GM12878 (cell line): ENCODE measurements at places on chromosomes 16 and 17. TPM values are rescaled to one million over a fixed set of nuclear protein-coding genes. Genes with fewer than 3 reads are reported as not detected.
A peak's percentile ranks its signal among the peaks of the same experiment; 100 is the strongest.

DNA sequence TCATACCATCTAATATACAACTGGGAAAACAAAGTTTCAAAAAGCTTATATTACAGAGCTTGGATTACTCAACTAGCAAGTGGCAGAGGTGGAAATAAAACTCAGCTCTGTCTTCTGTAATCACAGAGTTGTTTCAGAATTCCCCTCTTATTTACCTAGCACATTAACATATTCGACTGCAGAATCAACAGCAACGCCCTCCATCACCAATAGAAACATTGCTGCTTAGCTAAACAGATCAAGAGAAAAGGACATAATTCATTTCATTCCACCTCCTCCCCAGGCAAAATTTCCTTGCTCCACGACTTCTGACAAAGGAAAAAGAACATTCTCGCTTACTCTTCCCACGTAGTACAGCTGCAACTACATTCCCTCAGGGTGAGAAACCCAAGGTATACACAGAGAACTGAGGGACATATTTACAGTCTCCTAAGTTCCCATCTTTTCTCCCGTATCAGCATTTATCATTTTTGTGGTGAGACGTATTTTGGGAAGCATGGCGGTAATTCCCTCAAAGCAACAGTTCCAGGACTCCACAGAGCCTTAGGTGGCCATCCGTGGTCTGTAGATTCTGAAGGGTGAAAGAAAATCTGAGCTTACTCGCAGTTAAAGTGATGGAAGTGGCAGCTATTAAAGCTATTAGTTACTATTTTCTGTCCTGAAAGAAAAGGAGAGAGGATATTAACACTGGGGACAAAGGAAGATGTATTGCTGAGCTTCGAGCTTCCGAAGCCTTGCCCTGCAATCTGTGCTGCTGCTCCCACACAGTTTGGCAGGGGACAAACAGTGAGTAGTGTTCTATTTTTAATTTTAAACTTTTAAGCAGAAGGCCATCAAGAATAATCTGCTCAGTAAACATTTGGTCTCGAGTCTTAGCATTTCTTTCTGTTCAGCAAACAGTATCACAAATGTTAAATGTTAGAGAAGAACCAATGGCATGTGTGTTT, 1296.2 kb downstream of the CDH8 start:
- no peak for DNase-seq

The CCL13 gene
- total RNA-seq, result not detected in 2 replicates

DNA sequence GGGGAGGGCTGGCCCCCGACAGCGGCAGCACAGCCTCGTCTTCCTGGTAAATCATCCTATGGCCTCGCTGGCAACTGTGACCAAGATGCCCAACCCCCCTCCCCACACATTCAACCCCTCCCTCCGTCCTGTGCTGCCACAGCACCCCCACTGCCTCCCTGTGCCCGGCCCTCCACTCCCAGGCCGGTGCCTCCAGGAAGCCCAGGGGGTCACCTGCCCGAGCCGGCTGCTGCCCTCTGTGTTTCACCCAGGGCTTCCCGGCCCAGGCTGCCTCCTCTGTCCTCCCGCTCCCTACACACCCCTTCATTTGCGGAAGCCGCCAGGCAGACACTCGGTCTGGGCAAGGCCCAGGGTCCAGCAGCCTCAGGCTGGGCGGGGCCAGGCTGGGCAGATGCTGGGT, 188.6 kb downstream of the RBFOX3 start:
- DNase-seq, result no peak

The IRX3 gene
- total RNA-seq, result not detected in 2 replicates

The DOC2A gene
- 0.11 TPM in 1 of 2 replicates, not detected in the other for total RNA-seq

GRCh38 chr17:60398227-60398959, 6.5 kb upstream of the USP32 start:
- DNase-seq, result peak; percentile 71

- DNase-seq, result no peak
These were observed 34.8 kb upstream of the CIBAR2 start for GRCh38 chr16:85146922-85147651.

The RSKR gene
- total RNA-seq, result 11.3 and 13.0 TPM in 2 replicates

- no peak for DNase-seq
These were observed 538 bp upstream of the RAPGEFL1 start for GRCh38 chr17:40176754-40177110.

DNA sequence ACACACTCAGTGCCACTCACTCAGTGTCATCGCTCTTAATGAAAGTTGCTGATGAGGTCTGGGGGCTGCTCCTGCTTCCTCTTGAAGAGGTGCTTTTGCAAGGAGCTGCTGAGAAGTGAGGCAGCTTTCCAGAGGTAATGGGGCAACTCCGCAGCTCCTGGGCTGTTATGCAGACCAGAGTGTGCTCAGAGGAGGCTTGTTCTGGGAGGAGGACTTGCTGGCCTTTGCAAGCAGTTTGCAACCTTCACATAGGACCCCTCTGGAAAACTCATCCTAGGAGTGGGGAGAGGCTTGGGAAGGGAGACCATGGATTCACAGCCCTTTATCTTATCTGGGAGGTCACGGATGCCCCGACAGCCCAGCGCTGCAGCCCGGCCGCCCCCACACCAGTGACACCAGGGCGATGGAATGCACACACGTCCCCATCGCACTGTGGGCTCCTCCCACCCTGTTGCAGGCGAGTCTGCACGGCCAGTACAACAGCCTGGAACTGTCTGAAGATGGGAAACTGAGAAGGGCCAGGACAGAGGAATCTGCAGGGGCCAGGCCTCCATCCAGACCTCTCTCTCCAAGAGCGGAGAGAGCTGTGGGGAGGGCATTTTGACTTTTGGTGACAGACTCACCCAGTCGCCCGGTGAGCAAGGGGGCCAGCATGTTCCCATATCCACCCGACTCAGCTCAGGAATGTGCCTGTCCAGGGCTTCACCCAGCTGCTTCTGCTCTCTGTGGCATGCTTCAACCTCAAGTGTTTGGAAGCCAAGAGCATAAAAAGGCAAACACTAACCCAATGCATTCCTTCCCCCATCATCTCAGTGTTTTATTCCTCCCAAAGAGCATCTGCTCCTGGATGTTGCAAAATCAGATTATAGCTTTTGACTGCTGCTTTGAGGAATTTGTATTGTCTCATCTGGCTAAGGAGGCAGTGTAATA, 78.6 kb upstream of the ZNF469 start:
- DNase-seq, result no peak

- peak; percentile 56 for DNase-seq
These were observed 167.4 kb upstream of the CACNG5 start for GRCh38 chr17:66667491-66668030.

GRCh38 chr16:24993722-24994686, 21.2 kb downstream of the ARHGAP17 start:
- DNase-seq, result no peak

DNA sequence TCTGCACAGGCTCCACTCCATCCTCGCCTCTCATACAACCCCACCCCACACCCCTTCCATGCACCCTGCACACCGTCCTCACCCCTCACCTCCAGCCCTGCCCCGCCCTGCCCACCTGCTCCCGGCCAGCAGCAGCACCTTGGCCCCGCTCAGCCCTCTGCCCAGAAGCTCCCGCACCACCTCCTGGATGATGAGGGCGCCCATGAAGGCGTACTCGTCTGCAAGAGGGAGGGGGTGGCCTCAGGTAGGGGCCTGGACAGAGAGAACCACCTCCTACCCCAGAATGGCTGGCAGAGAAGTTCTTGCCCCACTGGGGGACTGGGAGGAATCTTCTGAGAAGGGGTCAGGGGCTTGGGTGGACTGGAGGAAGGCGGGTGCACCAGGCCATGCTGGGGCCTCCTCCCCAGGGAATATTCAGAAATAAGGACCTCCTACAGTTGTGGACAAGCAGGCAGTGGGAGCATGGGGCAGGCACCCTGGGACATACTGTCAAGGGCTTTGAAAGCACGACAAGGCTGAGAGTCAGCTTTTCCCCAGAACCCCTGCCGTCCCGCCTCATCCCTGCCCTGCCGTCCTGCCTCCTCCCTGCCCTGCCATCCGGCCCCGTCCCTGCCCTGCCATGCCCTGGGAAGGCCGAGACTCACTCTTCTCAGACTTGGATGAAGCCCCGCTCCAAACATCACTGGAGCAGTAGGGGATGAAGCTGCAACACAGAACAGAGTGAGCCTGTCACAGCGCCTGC, 3.1 kb downstream of the NOTUM start:
- DNase-seq, result no peak

The ACSM3 gene
- 4.4 and 7.1 TPM in 2 replicates for total RNA-seq

GRCh38 chr16:87425941-87426340, 33.8 kb downstream of the MAP1LC3B start:
- DNase-seq, result no peak

The TP53TG3F gene
- total RNA-seq, result not detected in 2 replicates

The KIF18B gene
- total RNA-seq, result 39.4 and 44.4 TPM in 2 replicates

The CNGB1 gene
- not detected in 2 replicates for total RNA-seq

- DNase-seq, result no peak
These were observed 652 bp downstream of the PRAC2 start for GRCh38 chr17:48723423-48724250.

The ABCA6 gene
- total RNA-seq, result 13.7 and 14.3 TPM in 2 replicates

DNA sequence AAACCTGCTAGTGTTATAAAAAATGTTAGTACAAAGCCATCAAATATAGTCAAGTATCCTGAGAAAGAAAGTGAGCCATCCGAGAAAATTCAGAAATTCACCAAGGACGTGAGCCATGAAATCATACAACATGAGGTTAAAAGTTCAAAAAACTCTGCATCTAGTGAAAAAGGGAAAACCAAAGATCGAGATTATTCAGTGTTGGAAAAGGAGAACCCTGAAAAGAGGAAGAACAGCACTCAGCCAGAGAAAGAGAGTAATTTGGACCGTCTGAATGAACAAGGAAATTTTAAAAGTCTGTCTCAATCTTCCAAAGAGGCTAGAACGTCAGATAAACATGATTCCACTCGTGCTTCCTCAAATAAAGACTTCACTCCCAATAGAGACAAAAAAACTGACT, 31.7 kb downstream of the RBBP6 start:
- DNase-seq, result no peak

The KIAA0513 gene
- total RNA-seq, result 4.3 and 4.6 TPM in 2 replicates

GRCh38 chr17:19341211-19341631, 21.3 kb downstream of the B9D1 start:
- no peak for DNase-seq

- DNase-seq, result no peak
These were observed 5.4 kb downstream of the ABCA9 start for GRCh38 chr17:69055334-69055733.

GRCh38 chr17:68290268-68290954, 516 bp downstream of the SLC16A6 start:
- no peak for DNase-seq

DNA sequence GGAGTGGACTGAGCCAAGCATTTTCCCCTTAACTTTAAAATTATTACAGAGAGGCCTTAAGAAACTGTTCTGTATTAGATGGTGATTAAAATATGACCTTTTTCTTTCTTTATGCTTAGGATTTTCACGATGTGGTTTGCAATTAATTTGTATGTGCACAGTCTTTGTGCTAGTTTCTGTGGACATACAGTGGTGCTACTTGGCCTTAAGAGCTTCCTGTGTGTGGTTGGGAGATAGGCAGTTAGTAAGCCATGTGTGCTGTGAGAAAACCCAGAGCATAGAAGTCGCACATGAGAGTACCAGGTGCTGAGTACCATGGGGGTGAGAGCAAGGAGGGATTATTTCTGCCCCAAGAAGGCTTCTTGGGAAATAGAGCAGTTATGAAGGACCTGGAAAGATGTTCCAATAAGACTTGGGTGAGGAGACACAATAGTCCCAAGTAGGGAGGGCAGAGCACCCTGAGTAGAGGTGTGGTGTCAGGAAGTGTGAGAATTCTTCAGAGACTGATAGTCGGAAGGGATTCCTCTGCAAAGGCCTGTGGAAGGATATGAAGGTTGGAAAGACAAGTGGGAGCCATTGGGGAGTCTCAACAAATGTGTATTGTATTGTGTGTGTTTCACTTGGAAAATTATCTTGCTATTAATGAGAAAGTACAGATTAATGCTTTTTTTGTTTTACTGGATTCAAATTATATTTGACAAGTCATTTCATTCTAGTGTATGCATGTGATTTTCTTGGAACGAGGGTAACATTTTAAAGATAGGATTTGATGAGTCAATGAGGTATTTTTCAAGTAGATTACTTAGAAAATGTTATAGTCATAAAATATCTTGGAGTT, 239.9 kb downstream of the PRKCA start:
- DNase-seq, result peak; percentile 62

GRCh38 chr16:88610909-88611812, 27.2 kb upstream of the IL17C start:
- DNase-seq, result no peak

The HYDIN gene
- 0.29 TPM in 1 of 2 replicates, not detected in the other for total RNA-seq

DNA sequence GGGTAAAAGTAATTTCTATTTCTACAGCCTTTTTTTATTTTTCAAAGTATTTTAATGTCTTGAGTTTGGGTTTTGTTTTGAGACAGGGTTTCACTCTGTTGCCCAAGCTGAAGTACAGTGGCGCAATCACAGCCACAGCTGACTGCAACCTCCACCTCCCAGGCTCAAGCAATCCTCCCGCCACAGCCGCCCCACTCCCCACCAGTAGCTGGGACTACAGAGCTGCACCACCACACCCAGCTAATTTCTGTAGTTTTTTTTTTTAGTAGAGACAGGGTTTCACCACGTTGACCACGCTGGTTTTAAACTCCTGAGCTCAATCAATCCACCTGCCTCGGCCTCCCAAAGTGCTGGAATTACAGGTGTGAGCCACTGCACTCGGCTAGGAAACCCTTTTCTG, 44.0 kb downstream of the TUBD1 start:
- no peak for DNase-seq

The C16orf92 gene
- not detected in 2 replicates for total RNA-seq

GRCh38 chr16:75475420-75475847, 10.9 kb upstream of the TMEM170A start:
- no peak for DNase-seq

The SLC5A11 gene
- total RNA-seq, result not detected in 2 replicates

- DNase-seq, result no peak
These were observed 9.6 kb upstream of the FBF1 start for GRCh38 chr17:75950421-75950820.

GRCh38 chr17:80146121-80147034, 550 bp downstream of the EIF4A3 start:
- no peak for DNase-seq

DNA sequence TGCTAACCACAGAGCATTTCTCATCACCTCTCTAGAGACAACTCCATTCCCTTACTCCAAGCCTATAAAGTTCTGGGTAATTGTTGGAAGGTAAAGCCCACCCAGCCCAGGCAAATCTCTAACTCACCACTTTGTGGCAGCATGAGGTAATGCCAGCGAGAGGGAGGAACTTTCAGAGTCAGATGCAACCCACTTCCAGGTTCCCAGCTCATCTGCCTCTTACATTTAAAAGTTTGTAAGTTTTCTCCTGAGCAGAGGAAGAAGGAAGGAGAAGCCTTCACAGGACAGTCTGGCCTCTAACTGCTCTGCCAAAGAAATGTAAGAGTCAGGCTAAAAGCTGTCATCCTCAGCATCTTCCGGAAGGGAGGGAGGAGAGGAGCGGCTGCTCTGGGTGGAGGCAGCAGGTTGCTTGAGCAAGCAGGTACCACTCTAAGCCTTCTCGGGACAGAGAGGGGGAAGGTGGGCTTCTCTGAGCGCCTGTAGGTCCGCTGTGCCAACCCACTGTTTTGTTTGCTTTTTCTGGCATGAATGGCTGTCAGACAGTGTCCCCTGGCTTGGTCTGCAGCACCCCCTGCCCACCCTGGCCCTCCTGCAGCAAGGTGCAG, 1.0 kb downstream of the ZNF319 start:
- DNase-seq, result no peak

The PHOSPHO1 gene
- total RNA-seq, result 0.21 and 0.26 TPM in 2 replicates
